ENCODE measurements at places on chromosomes 12 and 14.

DNA sequence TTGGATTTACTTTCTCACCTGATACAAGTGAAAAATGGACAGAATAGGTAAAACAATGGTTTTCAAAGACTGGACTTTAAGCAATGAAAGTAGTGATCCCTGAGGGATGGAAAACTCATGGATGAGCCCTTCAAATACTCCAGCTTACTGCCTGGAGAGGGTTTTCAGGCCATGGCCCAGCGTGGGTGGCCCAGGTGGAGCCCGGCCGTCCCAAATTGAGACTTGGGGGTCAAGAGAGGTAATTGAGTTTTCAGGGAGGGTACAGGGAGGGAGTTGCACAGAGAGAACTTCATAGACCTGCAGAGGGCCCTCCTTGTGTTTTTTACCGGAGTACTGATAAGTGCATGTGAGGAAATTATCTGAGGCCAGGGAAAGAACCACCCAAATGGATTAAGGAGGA, 37.2 kb downstream of the RAN start:
- DNase-seq = no peak

DNA sequence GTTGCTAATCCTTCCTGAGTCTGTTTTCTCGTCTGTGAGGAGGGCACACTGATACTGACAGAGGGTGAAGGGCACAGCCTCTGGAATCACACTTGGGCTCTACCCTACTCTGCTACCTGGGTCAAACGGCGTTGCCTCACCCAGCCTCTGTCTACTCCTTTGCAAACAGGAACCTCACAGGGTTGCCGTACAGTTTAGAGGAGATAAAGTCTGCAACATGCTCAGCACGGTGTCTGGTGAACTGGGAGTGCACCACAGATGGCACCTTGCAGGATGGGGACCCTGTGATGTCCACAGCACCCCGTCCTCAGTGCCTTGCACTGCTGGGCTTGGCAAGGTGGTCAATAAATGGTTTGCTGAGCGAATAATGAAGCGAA, 38.3 kb downstream of the TESC start:
- DNase-seq = no peak

DNA sequence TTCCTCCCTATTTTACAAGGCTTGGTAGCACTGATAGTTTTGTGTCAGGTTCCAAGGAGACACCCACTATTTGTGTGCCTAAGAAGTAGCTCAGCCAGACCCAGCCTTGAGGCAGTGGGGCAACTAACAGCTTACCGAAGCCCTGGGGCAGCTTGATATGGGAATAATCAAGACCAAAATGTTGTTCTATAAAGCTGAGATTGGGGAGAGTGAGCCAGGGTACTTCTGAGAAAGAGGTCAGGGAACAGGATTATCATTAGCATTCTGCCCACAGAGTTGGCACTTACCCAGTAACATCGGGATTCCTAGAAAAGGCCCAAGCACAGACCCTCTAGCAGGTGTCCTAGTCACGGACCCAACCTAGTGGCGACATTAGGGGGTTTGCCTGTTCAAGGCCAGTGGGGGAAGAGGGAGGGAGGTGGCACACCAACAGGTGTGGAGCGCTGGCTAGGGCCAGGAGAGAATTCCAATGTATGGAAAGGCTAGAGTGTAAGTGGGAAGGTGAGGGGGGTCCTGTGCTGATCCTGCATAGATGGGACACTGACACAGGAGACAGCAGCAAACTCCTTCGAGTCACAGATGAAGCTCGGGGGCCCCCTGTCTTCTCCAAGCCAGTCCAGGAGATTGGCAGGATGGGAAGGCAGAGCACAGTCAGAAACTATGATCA, 4.9 kb downstream of the PPP1R3E start:
- DNase-seq = no peak

GRCh38 chr12:80411787-80412186, 32.2 kb upstream of the PTPRQ start:
- no peak for DNase-seq

GRCh38 chr14:41868396-41868795, 261.7 kb downstream of the LRFN5 start:
- no peak for DNase-seq

DNA sequence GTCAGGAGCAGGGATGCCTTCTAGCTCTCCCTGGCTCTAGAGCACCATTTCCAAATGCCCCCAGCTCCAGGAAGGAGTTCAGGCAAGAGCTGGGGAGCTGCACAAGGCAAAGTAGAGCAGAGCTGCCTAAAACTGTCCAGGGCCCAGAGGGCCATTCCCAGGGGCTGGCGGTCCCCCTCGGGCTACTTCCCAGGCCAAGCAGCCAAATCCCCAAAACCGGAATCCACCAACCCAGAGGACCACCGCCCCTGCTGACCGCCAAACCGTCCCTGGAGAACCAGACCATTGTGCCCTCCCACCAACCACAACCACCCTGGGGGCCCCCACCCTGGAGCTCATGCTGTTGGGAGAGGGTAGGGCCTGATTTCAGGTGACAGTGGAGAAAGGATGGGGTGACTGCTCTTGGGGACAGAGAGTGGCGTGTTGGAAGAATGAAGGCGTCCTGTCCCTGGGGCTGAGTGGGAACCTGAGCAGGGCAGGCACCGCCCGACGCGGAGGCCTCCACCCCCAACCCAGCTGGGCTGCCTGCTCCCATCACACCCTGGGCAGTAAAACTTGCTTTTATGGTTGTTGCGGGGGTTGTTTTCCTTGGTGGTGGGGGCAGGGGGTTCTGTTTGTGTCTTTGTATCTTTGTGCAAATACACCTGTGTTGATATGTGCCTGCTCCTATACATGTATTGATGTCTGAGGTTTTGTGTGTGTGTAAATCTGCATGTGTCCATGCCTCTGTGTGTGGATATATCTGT, 24.0 kb upstream of the KRT78 start:
- no peak for DNase-seq

GRCh38 chr14:106622200-106622745, 1095.9 kb downstream of the TMEM121 start:
- no peak for DNase-seq

DNA sequence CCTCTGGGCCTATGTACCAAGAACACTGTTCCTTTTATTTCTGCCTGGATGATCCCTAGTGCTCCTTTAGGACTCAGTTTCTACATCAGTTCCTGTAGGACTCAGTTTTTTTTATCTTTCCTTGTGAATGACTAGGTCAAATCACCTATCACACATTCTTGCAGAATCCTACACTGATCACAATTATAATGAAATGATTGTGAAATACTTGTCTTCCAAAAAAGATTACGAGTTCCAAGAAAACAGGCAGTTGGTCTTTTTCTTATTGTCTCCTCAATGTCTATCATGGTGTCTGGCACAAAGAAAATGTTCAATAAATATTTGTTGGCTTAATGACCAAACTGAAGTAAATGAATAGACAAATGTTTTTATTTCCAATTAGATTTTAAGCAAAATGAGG, 95.5 kb upstream of the GARIN6 start:
- no peak for DNase-seq

- DNase-seq = no peak
These were observed 143.4 kb upstream of the CDKN3 start for GRCh38 chr14:54253195-54253947.

GRCh38 chr12:101695706-101696105, 1.7 kb upstream of the CHPT1 start:
- DNase-seq = no peak

- no peak for DNase-seq
These were observed 131.0 kb downstream of the NCOR2 start for GRCh38 chr12:124436366-124436765.

- DNase-seq = no peak
These were observed 4.7 kb upstream of the MLXIP start for GRCh38 chr12:122073815-122074214.

- DNase-seq = no peak
These were observed 75.9 kb downstream of the CCDC92 start for GRCh38 chr12:123896767-123897166.

- no peak for DNase-seq
These were observed 275.4 kb downstream of the PAWR start for GRCh38 chr12:79415321-79415720.

GRCh38 chr12:95231190-95231589, 13.6 kb downstream of the VEZT start:
- DNase-seq = no peak

GRCh38 chr12:49932023-49932422, 18.5 kb upstream of the AQP2 start:
- DNase-seq = no peak

DNA sequence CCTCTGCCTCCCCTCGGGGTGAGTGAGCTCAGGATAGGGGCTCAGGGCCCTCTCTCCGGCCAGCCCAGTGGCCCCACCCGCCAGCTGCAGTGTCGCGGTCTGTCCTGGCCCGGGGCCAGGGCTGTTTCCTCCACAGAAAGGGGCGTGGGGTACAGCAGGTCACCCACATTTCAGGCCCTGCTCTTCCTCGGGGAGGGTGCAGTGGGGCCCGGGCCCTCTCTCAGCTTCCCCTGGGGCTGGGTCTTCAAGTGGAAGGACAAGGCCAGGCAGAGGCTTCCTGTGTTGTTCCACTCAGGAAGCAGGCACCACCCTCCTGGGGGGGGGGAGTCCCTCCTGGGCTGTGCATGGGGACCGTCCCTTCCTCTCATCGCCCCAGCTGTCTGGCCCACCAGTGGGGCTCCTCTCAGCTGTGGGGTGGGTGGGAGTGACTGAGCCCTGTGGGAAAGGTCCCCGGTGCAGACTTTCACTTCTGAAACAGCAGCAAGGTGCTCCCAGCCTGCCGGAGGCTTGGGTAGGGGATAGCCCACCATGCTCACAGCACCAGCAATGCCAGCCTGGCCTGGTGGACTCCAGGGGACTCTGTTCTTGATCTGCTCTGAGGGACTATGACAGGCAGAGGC, 3.7 kb downstream of the GPR132 start:
- DNase-seq = peak; percentile 60

DNA sequence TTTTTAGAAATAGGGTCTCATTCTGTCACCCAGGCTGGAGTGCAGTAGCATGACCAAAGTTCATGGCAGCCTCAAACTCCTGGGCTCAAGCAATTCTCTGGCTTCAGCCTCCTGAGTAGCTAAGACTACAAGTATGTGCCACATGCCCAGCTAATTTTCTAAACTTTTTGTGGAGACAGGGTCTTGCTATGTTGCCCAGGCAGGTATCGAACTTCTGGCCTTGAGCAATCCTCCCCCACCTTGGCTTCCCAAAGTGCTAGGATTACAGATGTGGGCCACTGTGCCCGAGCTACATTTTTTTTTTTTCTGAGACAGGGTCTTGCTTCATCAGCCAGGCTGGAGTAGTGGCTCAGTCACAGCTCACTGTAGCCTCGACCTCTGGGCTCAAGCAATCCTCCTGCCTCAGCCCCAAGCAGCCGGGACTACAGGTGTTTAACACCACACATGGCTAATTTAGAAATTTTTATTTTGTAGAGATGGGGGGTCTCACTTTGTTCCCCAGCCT, 7.1 kb downstream of the PPP4R3A start:
- no peak for DNase-seq

- DNase-seq = no peak
These were observed 133.5 kb upstream of the KRAS start for GRCh38 chr12:25384038-25384892.

DNA sequence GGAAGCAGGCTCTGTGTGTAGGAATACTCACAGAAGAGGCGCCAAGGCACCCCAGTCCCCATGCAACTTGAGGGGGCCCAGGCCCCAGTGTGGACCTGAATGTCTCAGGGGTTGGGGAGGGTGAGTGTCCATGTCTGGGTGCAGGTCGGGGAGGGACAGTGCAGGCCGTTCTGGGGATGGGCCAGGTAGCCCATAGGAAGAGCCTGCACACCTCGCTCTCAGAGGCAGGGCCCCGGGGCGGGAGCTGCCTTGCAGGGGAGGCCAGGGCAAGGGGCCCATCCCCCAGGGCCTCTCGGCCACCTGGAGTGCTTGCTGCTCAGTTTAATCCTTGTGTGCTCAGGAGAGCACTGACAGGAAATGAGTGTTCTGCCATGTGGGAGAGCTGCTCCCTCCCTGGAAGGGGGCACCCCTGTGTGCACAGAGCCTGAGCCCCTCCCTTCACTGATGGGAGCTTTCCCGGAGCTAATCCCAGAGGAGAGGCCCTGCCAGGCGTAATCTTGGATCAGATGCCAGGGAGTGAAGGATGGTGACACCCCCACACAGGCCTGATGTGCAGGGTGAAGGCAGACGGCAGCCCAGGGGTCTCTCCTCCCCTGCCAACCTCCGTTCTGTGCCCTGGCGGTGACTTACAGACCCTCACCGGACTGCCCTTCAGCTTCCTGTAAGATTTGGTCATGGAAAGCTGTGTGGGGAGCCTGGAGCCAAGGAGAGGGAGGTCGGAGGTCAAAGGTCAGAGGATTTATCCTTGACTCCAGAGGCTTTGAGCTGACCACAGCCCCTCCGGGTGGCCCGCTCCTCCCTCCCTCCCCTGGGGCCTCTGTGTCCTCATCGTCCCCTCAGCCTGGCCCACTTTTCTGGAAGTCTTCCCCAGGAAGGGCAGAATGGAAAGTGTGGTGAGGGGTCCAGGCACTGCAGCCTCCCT, 24.4 kb upstream of the FBRSL1 start:
- DNase-seq = no peak

DNA sequence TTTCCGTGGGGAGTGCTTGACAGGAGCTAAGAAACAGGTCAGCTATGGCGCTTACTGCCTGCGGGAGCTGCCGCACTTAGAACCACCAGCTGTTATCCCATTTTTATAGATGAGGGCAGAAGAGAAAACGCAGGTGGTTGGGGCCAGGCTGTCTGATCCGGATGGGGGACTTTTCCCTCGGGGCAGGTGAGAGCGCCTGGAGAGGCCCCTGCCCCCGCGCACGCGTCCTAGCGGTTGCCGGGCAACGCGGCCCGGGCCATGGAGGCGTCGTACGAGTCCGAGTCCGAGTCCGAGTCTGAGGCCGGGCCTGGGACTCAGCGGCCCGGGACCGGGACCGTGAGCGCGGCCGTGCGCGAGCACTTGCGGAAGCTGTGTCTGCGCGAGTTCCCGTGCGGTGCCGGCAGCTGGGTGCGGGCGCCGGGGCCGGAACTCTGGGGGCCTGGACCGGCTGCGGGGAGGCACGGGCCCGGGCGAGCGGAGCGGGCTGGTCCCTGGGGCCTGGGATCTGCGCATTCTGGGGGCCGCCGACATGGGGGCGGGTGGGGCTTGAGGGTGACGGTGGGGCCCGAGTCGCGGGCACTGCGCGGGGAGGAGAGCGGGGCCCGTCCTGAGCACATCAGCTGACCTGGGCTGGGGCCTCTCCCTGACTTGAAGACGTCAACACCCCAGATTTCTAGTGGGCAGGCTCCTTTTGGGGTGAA, at the start of gene LRRC43:
TSS of gene LRRC43 (plus strand) at position 237 of the 701 bp plus-strand sequence. CDS start at position 259, 22 bp downstream.
- no peak for DNase-seq

GRCh38 chr14:100243020-100243419, 4.1 kb downstream of the YY1 start:
- DNase-seq = no peak

GRCh38 chr14:54221971-54222370, 174.8 kb upstream of the CDKN3 start:
- DNase-seq = no peak

- no peak for DNase-seq
These were observed 2.9 kb downstream of the C1R start for GRCh38 chr12:7089196-7089871.

DNA sequence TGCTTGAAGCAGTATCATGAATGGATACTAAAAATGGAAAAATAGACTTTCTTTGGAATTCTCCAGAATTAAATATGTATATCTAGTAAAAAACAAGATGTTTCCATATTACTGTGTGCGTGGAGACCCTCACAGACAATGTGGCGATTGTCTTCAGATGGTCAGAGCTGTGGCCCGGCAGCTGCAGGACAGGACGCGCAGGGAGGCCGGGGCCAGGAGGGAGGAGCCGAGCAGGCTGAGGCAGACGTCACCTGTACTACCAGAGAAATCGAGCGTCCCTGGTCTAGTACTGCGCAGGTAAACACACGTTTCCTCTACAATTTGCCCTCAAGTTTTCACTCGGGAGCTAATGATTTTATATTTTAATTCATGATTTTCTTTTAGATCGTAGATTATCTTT, 22.8 kb downstream of the DDX51 start:
- no peak for DNase-seq

- DNase-seq = no peak
These were observed 208.5 kb upstream of the DIO2 start for GRCh38 chr14:80419769-80420168.
